ENCODE measurements at places on chromosomes 6 and 20. TPM values are rescaled to one million over a fixed set of nuclear protein-coding genes. Genes with fewer than 3 reads are reported as not detected.

CLIC5 gene
- total RNA-seq, result 2.5 TPM

GABRR2 gene
- total RNA-seq, result 1.4 TPM

GRCh38 chr20:4162766-4163165, 147.4 kb upstream of the RNF24 start:
- DNase-seq, result no peak

TMEM30A gene
- 38.7 TPM for total RNA-seq

DNA sequence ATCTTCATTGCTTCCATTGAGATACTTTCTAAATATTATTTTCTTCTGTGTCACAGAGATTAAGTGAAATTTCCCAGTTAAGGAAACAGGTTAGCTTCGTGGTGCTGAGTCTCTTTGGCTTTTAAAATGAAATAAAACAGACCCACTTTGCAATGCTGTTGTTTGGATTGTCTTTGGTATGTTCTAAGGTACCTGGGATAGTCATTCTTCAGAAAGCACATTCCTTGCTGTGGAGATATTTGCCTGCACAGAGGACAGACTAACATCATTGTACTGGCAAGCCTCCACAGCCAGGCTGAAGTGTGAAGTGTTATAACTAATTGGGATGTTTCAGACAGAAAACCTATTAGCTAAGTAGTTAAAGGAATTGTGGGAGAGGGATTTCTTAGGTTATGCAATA, 148.8 kb upstream of the EPHA7 start:
- DNase-seq, result no peak

Measured in activated B cell treated with CpG ODN at 0.5 μM for 24 hours (primary cell).